ENCODE measurements at places on chromosomes 2 and 18. TPM values are rescaled to one million over a fixed set of nuclear protein-coding genes. Genes with fewer than 3 reads are reported as not detected.

Gene INPP1
- total RNA-seq = 15.0 TPM

Gene ACTG2
- total RNA-seq = 1.0 TPM

Gene ODC1
- total RNA-seq = 197 TPM

Gene MAPRE3
- total RNA-seq = 13.7 TPM

Gene SLC16A14
- 0.58 TPM for total RNA-seq

- H3K4me1 ChIP-seq = peaks cover 4% of the 10 kb centered on the region
- H3K36me3 ChIP-seq = no peaks in the 10 kb centered on the region
- H3K27me3 ChIP-seq = no peaks in the 10 kb centered on the region
- peak; percentile 68 for DNase-seq
Observed at GRCh38 chr2:71458413-71459083, 5.2 kb downstream of the DYSF start.

DNA sequence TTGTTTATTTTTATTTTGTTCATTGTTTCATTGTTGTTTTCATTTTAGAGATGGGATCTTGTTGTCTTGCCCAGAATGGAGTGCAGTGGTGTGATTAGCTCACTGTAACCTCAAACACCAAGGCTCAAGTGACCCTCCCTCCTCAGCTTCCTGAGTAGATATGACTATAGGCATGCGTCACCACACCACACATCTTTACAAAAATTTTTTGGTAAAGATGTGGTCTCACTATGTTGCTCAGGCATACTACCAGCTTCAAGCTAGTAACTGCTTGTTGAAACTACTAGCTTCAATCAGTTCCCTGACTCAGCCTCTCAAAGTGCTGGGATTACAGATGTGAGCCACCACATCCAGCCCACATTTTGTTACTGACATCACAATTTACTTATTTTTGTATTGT is 14.8 kb downstream of the FAM237A start:
- no peak overlapping the region for H3K27ac ChIP-seq
- no peaks in the 10 kb centered on the region for H3K4me1 ChIP-seq
- H3K36me3 ChIP-seq = no peaks in the 10 kb centered on the region
- H3K4me3 ChIP-seq = no peak overlapping the region

DNA sequence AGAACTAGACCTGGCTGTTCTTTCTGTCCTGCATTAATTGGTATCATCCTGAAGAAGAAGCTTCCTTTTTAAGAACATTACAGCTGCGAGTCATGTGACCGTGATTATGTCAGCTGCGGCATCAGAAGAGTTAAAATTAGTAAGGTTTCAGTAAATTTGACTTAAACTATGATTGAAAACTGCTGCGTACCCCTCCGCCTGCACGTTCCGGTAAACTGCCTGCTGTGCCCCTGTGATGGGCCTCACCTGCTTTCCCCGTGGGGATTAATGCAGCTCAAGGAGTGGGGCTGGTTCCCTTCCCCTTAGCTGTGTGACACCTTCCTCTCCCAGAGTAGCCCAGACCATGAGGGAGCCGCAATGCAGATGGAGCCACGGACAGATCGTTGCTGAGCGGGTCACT is 36.1 kb upstream of the MYO3B start:
- no peaks in the 10 kb centered on the region for H3K36me3 ChIP-seq
- no peaks in the 10 kb centered on the region for H3K27me3 ChIP-seq
- H3K4me1 ChIP-seq = no peaks in the 10 kb centered on the region
- no peak for DNase-seq

GRCh38 chr2:191631754-191632153 is 46.2 kb upstream of the NABP1 start:
- peak; percentile 66 for DNase-seq
- no peaks in the 10 kb centered on the region for H3K4me1 ChIP-seq
- no peaks in the 10 kb centered on the region for H3K27me3 ChIP-seq
- H3K36me3 ChIP-seq = no peaks in the 10 kb centered on the region
- no peak overlapping the region for H3K27ac ChIP-seq
- H3K4me3 ChIP-seq = no peak overlapping the region

DNA sequence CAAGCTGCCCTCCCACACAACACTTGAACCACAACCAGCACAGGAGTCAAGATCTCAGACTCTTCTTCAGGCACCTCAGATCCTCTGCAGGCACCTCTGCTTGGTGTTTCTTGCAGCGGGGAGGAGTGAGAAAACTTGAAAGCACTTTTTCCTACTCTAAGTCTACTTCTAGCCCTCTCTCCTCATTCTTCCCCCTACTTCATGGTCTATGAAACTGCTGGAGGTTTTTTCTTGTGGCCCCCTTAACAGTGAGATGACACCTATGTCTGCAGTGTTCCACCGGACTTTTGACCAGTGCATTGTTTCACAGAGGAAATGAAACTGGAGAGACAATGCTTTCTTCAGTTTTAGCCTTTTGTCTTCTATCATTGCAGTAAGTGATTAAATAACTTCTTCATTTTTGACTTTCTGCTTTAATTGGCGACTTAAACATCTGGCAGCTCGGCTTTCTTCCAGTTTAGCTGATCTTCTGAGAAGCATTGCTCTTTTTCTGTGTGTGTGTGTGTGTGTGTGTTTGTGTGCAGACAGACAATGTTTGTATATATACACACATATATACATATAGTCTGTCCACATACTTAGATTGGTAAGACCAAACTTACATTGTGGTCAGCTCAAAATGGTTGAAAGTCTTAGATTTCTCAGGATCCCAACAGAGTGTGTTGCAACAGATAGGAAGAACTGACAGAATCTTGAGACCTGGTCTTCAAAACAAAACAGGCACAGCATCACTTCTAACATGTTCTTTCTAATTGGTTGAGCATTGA is 1474.0 kb upstream of the TMEFF2 start:
- H3K36me3 ChIP-seq = no peaks in the 10 kb centered on the region
- H3K4me3 ChIP-seq = no peak overlapping the region
- no peaks in the 10 kb centered on the region for H3K27me3 ChIP-seq
- no peaks in the 10 kb centered on the region for H3K4me1 ChIP-seq

GRCh38 chr2:219174146-219174545 is 2.6 kb downstream of the CNPPD1 start:
- H3K27ac ChIP-seq = no peak overlapping the region
- peaks cover 5% of the 10 kb centered on the region for H3K36me3 ChIP-seq
- no peak overlapping the region for H3K4me3 ChIP-seq
- H3K27me3 ChIP-seq = no peaks in the 10 kb centered on the region

- DNase-seq = no peak
- H3K36me3 ChIP-seq = no peaks in the 10 kb centered on the region
- H3K27ac ChIP-seq = no peak overlapping the region
- no peaks in the 10 kb centered on the region for H3K4me1 ChIP-seq
- H3K27me3 ChIP-seq = no peaks in the 10 kb centered on the region
Observed at GRCh38 chr2:188416367-188416766, 124.7 kb downstream of the GULP1 start.

DNA sequence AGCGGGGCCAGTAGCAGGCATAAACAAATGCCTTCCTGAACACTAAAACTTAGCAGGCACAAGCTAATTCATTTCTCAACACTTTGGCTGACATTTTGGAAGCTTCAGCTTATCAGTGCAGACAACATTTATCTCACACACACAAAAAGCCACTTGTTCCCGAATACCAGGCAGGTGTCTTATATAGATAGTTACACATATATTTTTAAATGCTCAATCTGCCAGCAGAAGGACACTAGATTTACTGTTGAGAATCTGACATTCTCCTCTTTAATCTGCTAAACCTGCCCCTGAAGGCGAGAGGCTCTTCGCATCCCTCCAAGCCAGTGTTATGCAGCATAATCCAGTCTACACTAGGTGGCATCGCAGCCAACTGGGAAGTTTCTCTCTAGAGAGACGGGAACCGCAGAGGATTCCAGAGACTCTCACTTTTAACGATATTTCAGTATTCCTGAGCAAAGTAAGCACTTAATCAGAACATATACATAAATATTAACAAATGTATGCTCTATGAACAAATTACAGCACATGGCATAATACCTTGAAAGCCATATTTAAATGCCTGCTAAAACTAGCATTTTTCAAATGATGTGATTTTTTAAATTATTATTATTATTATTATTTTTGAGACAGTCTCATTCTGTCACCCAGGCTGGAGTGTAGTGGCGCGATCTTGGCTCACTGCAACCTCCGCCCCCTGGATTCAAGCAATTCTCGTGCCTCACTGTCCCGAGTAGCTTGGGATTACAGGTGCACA is 90.2 kb upstream of the SCG2 start:
- H3K4me3 ChIP-seq = no peak overlapping the region
- H3K27ac ChIP-seq = no peak overlapping the region
- H3K36me3 ChIP-seq = no peaks in the 10 kb centered on the region
- H3K4me1 ChIP-seq = no peaks in the 10 kb centered on the region
- H3K27me3 ChIP-seq = no peaks in the 10 kb centered on the region

DNA sequence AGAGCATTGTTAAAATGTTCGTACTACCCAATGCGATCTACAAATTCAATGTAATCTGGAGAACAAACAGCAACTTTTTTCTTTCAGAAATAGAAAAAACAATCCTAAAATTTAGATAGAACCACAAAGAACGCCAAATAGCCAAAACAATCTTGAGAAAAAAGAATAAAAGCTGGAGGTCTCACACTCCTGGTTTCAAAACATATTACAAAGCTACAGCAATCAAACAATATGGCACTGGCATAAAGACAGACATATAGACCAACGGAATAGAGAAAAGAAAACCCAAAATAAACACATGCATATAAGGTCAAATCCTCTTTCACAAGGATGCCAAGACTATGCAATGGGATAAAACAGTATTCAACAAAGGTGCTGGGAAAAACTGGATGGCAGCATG is 74.5 kb downstream of the MAP4K3 start:
- H3K4me3 ChIP-seq = no peak overlapping the region
- DNase-seq = no peak

GRCh38 chr2:218290316-218291261 is 1.7 kb downstream of the TMBIM1 start:
- H3K4me3 ChIP-seq = peak overlapping the region; percentile 96
- peak overlapping the region; percentile 100 for H3K27ac ChIP-seq
- H3K36me3 ChIP-seq = no peaks in the 10 kb centered on the region
- H3K4me1 ChIP-seq = peaks cover 79% of the 10 kb centered on the region
- DNase-seq = no peak
- no peaks in the 10 kb centered on the region for H3K27me3 ChIP-seq

DNA sequence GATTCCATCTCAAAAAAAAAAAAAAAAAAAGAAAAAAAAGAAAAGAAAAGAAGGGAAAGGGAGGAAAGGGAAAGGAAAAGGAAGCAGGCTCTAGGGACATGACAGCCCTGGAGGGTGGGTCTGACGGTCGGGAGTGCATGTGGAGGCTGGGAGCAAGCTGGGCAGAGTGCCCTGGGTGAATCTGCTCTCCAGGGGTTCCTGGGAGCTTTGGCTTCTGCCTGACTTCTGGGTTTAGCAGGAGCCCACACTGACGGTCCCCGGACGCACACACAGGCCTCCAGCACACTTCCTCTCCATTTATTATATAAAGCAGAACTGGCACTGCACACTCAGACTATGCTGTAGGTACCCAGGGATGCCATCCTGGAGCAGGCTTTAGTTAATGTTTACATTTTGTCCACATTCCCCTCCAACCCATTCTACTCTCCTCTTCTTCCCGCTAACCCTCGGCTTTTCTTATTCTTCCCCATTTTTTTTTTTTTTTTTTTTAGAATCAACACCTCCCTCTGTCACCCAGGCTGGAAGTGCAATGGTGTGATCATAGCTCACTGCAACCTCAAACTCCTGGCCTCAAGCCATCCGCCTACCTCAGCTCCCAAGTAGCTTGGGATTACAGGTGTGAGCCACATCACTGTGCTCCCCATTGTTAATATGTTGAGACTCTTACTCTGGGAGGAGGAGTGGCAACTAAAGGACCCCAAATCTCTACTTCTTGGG is 151.1 kb upstream of the SLC1A4 start:
- no peaks in the 10 kb centered on the region for H3K4me1 ChIP-seq
- H3K27ac ChIP-seq = no peak overlapping the region
- no peaks in the 10 kb centered on the region for H3K27me3 ChIP-seq
- peak; percentile 37 for DNase-seq
- H3K36me3 ChIP-seq = no peaks in the 10 kb centered on the region

DNA sequence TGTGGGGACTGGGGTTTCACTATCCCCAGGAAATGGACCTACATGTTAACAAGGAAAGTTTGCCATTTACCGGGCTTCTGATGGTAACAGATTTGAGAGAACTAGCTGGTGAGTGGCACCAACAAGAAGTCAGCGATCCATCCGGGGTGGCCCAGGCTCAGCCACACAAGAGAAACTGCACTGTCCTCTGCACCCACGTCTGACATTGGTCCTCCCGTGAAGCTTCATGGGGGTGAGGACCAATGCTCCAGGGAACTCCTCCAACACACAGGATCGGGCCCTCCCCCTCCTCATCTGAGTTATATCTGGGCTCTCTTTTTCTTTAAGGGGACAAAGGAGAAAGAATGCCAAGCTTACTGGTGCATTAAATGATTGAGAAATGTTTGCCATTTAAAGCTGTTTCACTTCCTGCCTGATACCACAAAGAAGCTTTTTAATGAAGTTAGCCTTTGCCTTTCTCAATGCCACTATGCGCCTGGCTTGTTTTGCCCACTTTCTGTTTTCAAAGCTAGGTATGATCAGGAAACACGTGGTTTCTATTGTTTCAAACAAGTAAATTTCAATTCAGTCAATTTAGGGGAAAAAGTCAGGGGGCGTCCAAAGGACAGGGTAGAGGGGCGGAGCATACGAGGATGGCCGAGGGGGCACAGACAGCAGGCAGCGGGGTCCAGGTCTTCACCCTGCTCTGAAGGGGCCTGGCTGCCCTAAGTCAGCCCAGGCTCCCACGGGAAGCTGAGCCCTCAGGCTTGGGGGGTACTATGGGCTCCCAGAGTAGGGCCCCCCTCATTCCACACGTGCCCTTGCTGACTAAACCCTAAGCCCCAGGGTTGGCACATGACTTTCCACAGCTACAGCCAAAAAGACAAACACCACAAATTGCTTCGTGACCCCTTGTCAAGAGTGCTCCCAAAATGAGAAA is 204.0 kb upstream of the ID2 start:
- no peaks in the 10 kb centered on the region for H3K27me3 ChIP-seq
- peak overlapping the region; percentile 63 for H3K27ac ChIP-seq
- DNase-seq = peak; percentile 47
- H3K4me1 ChIP-seq = peaks cover 44% of the 10 kb centered on the region
- no peak overlapping the region for H3K4me3 ChIP-seq

GRCh38 chr2:220104871-220105351 is 477.5 kb downstream of the SLC4A3 start:
- H3K4me1 ChIP-seq = no peaks in the 10 kb centered on the region
- no peaks in the 10 kb centered on the region for H3K36me3 ChIP-seq
- no peaks in the 10 kb centered on the region for H3K27me3 ChIP-seq
